ENCODE measurements at places on chromosomes 16 and 17.

DNA sequence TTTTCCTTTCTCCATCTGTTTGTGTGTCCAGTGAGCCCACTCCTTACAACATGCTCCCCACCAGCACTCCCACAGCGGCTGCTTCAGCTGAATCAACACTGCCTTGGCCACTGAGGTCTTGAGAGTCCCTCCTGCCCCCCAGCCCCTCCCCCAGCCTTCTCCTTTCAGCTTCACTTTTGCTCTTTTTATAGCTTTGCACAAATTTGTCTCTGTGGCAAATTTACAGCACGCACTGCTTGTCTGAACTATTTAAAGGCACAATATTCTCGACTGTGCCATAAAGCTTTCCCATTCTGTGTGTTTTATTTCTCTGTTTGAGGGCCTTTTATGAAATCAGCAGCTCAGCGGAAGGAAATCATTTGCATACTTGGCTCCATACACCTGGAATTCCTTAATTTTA is 579.3 kb downstream of the TOX3 start:
- DNase-seq = no peak

GRCh38 chr17:61362396-61362795 is 37.2 kb upstream of the TBX2 start:
- no peak for DNase-seq

DNA sequence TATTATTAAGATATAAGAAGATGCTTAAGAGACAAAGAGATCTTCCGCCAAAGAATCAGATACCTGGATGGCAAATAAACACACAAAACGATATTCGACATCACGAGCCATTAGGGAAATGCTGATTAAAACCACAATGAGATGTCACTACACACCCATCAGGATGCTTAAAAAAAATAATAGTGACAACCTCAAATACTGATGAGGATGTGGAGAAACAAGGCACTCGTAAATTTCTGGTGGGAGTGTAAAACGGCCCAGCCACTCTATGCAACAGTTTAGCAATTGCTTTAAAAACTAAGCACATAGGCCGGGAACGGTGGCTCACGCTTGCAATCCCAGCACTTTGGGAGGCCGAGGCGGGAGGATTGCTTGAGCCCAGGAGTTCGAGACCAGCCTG is 39.4 kb downstream of the TBC1D16 start:
- DNase-seq = no peak

- DNase-seq = no peak
These were observed 91.4 kb upstream of the GSE1 start for GRCh38 chr16:85521552-85522307.

GRCh38 chr17:44867841-44868240 is 20.2 kb downstream of the HIGD1B start:
- DNase-seq = no peak

GRCh38 chr17:32152130-32152529 is 9.8 kb downstream of the RHOT1 start:
- no peak for DNase-seq

GRCh38 chr16:3752984-3753383 is 35.7 kb upstream of the TRAP1 start:
- no peak for DNase-seq

DNA sequence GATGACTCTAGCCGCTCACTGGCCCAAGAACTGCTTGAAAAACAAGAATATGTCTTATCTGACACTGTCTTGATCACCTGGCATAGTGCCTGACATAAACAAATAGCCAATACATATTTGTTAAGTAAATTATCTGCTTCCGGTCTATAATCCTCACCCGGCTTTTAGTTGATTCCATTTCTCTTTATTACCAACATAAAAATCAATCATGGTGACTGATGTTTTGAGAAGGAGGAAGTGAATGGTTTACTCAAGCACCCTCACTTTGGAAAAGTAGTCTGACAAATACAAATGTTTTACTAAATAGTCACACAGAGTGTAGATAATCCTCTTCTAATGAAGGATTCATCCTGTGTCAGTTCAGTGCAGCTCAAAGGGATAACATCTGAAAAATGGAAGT is 47.0 kb downstream of the SKAP1 start:
- DNase-seq = no peak

DNA sequence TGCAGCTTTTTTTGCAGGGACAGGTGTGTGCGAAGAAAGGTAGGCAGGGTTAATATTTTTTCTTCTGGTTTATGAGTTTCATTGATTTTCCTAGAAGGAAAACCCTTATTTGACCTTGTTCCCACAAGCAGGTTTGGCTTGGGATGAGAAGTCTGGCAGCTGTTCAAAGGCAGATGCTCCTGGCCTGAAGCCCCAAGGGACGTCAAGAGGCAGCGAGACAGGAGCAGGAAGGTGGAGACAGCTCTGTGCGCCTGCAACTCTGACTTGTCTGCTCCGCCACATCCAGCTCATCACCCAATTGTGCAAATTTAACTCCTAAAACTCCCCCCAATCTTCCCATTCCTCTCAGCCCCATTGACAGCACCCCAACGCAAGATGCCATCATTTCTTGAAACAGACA is 136.8 kb upstream of the XYLT1 start:
- no peak for DNase-seq

- DNase-seq = no peak
These were observed 26.3 kb downstream of the TXNDC11 start for GRCh38 chr16:11716336-11716735.

DNA sequence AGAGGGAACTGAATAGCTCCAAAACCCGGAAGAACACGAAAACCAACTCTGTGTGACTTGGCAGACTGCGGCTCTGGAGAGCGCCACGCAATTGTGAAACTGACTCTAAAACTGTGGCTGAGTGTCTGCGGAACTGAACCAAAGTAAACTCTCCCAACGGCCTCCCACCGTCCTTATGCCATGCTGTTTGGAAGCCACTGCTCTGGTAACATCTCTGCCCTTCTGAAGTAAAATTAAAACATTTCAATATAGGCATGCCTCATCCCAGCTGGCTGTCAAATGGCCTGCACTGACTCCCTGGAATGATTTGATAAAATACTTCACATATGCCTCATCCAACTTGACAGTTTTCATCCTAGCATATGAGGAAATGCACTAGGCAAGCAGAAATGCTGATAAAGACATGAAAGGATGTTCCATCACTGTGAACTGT is 70.2 kb downstream of the PARN start:
- DNase-seq = no peak

DNA sequence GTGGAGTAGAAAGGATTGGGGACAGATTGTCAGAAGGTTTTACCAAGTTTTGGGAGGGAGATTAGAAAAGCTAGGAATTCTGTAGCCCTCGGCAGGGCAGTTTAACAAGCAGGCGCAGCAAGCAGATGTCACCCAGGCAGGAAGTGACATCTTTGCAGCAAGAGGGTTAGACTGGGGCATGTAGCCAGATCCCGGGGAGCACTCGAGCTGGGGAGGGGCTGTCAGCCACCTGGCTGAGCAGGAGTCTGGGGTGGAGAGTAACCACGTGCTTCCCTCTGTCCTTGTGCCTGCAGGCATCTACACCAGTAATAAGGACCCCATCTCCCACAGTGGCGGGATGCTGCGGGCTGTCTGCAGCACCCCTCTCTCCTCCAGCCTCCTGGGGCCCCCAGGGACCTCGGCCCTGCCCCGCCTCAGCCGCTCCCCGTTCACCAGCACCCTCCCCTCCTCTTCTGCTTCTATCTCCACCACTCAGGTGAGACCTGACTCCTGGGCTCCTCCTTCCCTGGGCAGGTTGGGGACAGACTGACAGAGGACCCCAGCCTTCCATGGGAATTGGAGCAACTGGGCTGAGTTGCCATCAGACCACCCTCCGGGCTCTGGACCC is 12.2 kb downstream of the MLLT6 start:
- no peak for DNase-seq
